Stimulated activated CD4-positive, alpha-beta T cell treated with anti-CD3 and anti-CD28 coated beads, TNF-alpha, amount 100 ng/mL, for 24 hours (primary cell): ENCODE measurements at places on chromosomes 2 and 18.

GRCh38 chr2:172215172-172215935, 112.7 kb upstream of the DLX2 start:
- no peak for DNase-seq

DNA sequence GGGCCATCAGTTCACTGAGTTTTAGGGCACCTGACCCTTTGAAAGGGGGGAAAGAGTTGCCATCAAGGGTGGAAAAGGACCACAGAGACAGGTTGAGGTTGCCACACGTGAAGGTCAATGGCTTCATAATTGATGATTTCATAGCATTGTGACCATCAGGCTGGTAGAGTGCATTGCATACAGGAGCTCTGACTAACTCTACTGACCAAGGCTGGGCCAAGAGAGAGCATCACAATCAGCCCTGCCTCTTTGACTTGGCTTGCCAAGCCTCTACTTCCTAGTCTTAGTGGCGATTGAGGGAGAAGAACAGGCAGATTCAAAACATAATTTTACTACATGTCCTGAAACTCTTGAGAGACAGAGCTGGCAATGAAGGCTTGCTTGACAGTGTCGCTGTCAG, 5.8 kb upstream of the TNP1 start:
- DNase-seq, result no peak

DNA sequence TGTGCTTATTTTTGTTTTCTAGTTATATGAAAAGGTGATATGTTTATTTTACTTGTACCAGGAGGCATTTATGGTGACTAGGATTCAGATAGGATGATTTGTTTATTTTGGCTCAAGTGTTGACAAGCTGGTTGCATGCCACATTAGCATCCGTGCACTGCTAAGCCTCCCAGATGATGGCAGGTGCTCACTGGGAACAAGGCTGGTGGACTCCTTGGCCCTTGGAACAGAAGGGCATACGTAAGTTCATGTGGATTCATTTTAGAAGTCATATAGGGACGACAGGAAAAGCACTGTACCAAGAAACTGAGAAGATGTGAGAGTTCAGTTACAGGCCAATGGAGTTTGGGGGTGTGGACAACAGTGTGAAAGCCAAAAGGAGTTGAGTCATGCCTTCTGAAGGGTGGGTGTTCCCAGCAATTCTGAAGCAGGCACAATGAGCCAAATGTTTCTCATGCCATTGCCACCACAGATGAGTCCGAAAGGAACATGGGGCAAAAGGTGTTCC, 166.2 kb downstream of the PHLPP1 start:
- no peak for DNase-seq

GRCh38 chr2:233386382-233387041, 32.2 kb downstream of the DGKD start:
- DNase-seq, result no peak

DNA sequence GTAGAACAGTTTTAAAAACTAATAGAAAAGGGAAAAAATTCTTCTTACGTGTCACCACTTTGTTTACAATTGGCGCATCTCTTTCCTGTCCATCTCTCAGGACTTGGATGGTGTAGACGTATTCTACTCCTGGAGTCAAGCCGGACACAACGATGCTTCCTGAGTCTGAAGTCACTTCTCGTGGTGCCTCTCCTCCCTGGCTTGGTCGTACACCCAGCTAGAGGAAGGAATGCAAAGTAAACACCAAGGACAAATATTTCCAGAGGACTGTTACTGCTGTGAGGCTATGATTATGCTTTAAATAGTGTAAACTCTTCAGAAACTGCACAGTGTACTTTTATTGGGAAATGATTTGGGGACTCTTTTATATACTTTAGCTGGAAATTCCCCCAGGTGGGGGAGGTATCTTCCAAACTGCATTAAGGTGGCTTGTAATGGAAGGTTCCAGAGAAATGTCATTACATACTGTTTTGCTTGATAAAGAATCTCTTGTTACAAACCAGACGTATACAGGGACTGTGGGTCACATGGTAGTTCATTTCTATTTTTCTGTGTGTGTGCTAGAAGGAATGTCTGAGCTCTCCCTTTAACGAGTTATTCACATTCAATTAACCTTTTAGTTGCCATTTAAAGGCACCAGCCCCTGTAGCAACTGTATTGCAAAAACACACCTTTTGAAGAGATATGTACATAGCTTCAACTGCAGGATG, 38.1 kb downstream of the FN1 start:
- DNase-seq, result no peak

DNA sequence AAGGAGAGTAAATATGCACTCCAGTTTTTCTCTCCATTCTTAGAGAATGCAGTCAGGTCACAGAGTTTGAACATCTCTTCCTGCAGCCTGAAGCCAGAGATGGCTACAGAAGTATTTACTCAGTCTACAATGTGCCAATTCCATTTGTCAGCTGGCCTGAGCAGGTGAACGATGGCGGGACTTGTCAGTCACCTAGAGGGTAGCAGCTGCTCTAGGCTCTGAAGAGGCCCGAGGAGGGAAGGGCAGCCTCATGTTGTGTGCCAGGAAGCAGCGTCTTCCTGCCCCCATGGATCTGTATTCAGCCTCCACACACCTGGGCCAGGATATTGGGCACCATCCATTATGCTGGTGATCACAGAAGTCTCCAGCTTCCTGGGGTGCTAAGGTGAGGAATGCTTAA, 316.7 kb upstream of the CHAC2 start:
- DNase-seq, result no peak

GRCh38 chr2:48148841-48149430, 242.6 kb upstream of the FBXO11 start:
- no peak for DNase-seq

DNA sequence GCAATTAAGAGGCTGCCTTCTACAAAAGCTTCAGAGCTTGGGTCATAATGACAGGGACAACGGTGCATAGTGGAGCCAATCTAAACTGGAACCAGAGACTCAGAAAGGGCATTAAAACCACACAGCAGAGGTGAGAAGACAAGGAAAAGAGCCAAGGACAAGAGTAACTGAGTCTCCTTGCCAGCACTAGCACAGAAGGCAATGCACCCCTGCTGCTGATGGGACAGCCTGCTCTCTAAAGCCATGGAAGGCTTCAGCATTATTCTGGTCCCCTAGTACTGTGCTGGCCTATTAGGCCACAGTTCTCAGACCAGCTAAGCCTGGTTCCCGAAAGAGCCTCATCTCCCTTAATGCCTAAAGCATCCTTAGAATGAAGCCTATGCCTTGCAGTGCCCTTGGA, 15.5 kb downstream of the MYO5B start:
- no peak for DNase-seq

DNA sequence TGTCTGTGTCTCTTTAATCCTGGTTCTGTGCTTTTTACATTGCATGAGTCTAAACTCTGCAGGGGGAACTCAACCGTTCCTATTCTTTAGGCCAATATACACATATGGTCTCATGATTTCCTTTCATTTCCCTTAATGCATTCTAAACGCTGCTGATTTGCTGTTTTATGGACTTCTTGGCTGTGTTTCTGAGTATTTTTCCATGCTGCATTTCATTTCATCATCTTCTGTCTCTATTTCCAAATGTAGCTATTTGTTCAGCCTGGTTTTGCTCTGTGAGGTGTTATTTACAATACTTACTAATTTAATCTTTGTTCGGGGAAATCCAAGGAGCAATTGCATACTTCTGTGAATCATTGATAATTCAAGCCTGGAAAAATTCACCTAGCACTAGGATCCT, 897.2 kb downstream of the TSN start:
- no peak for DNase-seq

- DNase-seq, result no peak
Observed at GRCh38 chr2:143355870-143356269, 226.7 kb downstream of the ARHGAP15 start.

DNA sequence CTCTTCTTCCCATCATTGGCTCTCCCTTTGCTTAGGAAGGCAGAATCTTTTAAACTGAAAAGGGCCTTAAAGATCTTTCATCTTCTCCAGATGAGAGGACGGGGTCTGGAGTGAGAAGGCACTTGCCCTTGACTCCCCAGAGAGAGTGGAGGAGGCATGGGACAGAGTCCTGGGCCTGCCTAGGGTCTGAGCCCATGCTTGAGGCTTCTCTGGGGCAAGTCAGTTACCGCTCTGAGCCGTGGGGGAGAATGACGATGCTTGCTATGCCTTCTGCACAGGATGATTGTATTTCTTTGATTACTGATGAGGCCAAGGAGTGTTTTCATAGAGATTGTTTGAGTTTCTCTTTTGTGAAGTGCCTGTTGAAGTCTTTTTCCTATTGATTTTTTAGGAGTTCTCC, 921 bp downstream of the PLB1 start:
- DNase-seq, result no peak
